Esophagus squamous epithelium (tissue), 5 donors: ENCODE measurements at places on chromosomes 16 and 17.

GRCh38 chr16:78745108-78746019 is 645.9 kb downstream of the WWOX start:
- no peak for DNase-seq

GRCh38 chr17:12990926-12991325 is 26.9 kb downstream of the ELAC2 start:
- no peak for DNase-seq

DNA sequence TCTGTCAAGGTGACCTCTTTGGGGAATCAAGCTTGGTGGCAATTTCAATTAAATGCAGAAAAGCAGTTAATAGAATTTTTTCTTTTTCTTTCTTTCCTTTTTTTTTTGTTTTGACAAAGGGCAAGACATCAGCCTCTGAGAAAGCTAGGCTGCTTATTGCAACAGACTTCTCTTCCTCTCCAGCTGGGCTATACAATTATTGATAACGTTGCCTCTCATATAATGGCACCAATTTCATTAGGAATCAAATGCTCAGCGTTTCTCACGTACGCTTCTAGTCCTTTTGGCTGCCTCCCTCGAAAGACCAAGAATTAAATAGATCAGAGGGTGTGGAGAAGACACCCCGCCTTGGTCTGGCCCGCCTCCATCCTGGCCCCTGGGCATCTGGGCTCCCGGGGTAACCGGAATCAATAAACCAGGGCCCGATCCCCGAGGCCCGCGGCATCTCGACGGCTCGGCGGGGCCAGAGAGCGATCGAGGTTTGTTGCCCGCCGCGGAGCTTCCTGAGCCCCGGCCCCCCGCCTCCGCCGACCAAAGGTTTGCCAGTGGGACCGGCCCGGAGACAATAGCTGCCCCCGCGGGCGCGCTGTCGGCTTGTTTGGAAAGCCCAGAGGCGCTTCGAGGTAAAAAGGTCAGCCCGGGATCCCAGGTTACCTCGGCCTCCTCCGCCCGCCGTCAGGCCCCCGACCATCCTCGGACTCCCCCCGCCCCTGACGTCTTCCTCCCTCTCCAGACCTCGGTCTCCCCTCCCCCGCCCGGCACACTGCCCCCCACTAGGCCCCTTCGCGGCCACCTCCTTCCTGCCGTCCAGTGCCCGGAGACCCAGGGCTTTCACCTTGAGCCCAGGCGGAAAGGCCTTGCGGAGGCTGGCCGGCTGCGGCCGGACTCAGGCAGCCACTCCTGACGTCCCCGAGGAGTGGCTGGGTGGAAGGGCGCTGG is 3.9 kb downstream of the HOXB1 start:
- no peak for DNase-seq

- DNase-seq = no peak
These were observed 21.5 kb upstream of the RFFL start for GRCh38 chr17:35084987-35085386.

DNA sequence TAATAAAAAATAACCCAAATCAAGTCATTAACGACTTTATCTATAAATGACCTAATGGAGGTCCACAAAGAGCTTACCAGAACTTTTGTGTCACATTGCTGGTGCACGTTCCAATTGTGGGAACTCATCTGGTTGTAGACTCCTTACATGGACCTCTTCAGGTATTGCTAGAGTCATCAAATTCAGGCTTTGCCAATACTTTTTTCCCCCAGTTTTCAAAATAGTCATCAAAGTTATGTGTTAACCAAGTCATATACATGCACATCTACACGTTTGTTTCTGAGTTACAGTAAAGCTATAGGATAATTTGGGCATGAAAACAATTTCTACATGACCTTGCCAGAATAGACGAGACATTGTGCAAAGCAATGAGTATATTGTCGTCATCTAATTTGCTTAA is 76.2 kb upstream of the ADAMTS18 start:
- no peak for DNase-seq

GRCh38 chr17:3557768-3558583 is at the start of gene TRPV3:
Gene TRPV3, minus strand, starts transcription at chr17:3557812. Its CDS starts 2,962 bp downstream, at chr17:3554850.
- peak; percentile 45 for DNase-seq

GRCh38 chr17:68437979-68438822 is 19.1 kb downstream of the WIPI1 start:
- no peak for DNase-seq

DNA sequence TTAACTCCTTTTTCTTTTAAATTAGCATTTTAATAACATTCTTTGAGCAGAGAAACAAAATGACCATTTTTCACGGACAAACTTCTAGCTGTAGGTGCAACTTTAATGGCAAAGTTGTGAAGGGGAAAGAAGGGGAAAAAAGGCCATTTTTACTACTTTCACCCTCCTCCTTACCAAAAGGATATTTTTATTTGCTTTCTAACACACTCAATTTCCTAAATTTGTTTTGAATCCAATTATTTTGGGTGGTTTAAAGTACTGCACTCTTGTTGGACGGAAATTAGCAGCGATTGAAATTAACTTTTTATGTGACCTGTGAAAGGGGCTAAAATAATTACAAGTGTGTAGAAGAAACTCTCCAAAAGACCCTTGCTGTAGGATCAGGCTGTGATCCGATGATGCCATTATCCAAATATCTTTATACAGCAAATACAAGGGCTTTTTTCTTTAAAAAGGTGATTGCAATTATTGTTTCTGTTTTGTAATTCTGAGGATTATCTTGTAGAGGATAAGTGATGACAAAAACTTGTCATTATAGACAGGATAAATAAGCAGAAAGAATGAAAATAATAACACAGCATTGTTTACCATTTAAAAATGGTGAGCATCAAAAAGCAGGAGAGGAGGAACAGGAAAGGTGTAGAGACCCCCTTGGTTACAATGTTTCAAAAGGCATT is 42.4 kb downstream of the SNX11 start:
- no peak for DNase-seq

GRCh38 chr16:84606081-84606875 is 11.6 kb downstream of the COTL1 start:
- no peak for DNase-seq

- DNase-seq = no peak
These were observed 981 bp upstream of the CEP131 start for GRCh38 chr17:81223762-81224130.

- no peak for DNase-seq
These were observed 335.3 kb upstream of the TBX2 start for GRCh38 chr17:61064087-61064951.

- no peak for DNase-seq
These were observed 50.2 kb downstream of the CDK5R1 start for GRCh38 chr17:32536736-32537643.

- DNase-seq = no peak
These were observed 38.9 kb upstream of the CIBAR2 start for GRCh38 chr16:85151079-85151602.

- DNase-seq = no peak
These were observed 41.3 kb downstream of the TBX21 start for GRCh38 chr17:47774331-47774730.

- no peak for DNase-seq
These were observed 109.1 kb downstream of the PRKCA start for GRCh38 chr17:66411520-66411919.

GRCh38 chr17:31068291-31068690 is 26.5 kb upstream of the NF1 start:
- no peak for DNase-seq

DNA sequence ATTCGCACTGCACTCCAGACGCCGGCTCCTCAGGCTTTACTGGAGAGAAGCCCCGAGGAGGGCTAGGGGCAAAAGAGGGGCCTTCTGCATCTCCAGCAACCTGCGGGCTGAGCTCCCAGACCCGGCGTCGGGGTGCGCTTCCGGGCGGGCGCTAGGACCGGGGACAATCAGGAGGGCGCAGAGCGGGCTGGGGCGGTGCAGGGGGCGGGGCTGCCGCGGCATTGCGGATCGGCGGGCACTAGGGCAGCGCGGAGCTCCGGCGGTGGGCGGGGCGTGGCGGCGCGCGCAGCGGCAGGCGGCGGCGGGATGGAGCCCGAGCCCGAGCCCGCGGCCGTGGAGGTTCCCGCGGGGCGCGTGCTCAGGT is at the start of gene TSEN54:
Gene TSEN54, plus strand, starts transcription at position 274 of the 364 bp plus-strand sequence. Its CDS starts 33 bp downstream, at position 307.
- peak; percentile 54 for DNase-seq

DNA sequence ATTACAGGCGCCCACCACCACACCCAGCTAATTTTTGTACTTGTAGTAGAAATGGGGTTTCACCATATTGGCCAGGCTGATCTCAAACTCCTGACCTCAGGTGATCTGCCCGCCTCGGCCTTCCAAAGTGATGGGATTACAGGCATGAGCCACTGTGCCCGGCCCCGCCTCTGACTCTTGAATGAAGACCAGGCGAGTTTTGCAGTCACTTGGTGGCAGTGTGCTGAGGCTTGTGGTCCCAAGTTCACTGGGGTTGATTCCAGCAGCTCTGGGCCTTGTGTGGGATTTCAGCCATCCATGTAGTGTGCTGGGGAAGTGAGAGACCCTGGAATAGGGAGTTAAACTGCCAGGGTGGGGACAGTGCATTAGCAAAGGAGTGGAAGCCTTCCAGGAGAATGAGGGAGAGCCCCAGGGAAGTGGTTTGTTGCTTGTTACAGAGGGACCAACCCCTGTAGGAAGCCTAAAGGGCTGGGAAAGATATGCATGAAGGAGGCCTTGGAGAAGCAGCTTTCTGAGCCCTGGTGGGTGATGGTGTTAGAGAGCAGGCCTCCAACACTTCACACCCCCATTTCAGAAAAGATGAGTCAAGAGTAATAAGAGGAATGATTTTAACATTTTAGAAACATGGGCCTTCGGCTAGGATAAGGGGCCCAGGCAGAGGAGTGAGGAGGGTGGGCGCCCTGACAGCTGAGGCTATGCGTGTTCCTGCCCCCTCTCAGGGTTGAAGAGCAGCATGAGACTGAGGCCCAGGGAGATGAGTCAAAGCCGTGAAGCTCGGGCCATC is 14.5 kb downstream of the PSKH1 start:
- DNase-seq = no peak

GRCh38 chr17:75326226-75326848 is 37.1 kb upstream of the SLC25A19 start:
- no peak for DNase-seq

GRCh38 chr17:73973586-73974409 is 229.7 kb upstream of the RPL38 start:
- DNase-seq = no peak

- DNase-seq = no peak
These were observed 1299.4 kb downstream of the TP53TG3F start for GRCh38 chr16:34758835-34759234.

DNA sequence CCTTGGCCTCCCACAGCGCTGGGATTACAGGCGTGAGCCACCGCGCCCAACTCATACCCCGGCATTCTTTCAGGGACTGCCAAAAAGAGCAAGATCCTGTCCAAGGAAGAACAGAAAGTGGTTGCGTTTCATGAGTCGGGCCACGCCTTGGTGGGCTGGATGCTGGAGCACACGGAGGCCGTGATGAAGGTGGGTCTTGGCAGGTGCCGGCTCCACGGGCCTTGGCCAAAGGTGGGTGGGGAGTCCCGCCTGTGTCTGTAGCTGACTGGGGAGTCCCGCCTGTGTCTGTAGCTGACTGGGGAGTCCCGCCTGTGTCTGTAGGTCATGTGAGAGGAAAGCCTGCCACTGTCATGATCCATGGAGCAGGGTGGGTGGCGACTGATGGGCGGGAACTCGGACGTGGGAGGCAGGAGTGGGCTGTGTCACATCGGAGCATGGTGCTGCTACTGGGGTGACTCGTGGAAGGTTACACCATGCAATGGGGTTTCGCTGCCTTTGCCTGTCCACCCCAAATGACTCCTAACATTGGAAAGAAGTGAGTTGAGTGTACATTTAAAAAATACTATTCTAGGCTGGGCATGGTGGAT is 10.0 kb upstream of the RPL13 start:
- DNase-seq = no peak

GRCh38 chr17:57513569-57513968 is 231.5 kb downstream of the CCDC182 start:
- DNase-seq = no peak

DNA sequence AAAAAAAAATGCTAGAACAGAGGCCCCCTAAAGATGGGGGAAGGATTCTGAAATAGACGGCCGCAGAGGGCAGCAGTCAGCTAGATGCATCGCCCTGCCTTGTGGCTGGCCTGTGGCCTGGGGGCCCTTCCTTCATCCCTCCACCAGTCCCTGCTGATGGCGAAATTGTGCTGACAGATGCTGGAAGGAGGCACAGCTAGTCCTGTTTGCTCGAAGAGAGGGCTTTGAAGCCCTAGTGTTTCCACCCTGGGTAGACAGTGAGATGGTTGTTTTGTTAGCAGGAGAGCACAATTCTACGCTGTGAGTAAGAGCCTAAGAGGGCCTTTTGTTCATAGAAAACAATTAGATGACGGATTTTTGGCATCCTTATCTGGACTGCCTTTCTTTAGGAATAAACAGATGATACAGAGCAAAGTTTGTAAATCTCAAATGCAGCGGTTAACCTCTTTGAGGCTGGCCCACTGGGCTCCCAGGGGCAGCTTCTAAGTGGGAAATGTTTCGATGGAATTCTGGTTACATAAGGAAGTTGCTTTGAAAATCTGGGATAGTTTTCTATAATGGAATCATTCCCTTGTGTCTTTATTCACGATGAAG is 23.0 kb downstream of the VPS35L start:
- no peak for DNase-seq

GRCh38 chr17:81341516-81342268 is 46.6 kb upstream of the SLC38A10 start:
- DNase-seq = no peak

- peak; percentile 51 for DNase-seq
These were observed 16.5 kb upstream of the EEF2K start for GRCh38 chr16:22189473-22190080.

- no peak for DNase-seq
These were observed 5.3 kb downstream of the TMEM106A start for GRCh38 chr17:43216762-43217613.

- DNase-seq = no peak
These were observed 86.6 kb upstream of the DNAH9 start for GRCh38 chr17:11511696-11512095.

DNA sequence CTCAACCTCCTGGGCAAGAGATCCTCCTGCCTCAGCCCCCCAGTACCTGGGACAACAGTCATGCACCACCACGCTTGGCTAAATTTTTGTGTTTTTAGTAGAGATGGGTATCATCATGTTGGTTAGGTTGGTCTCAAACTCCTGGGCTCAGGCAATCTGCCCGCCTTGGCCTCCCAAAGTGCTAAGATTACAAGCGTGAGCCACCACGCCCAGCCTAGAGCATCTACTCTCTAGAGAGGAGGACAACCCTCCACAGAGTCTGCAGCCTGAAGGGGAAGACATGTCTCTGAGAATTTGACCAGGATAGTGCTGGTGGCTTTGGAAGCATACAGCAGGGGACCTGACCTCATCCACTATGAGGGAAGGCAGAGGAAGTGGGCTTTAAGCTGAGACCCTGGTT is 4.7 kb upstream of the GRB2 start:
- no peak for DNase-seq

- DNase-seq = no peak
These were observed 887 bp downstream of the ZBTB4 start for GRCh38 chr17:7478276-7479212.
